ENCODE measurements at places on chromosomes 16 and 17. TPM values are rescaled to one million over a fixed set of nuclear protein-coding genes. Genes with fewer than 3 reads are reported as not detected.

The CPHXL2 gene
- not detected for total RNA-seq

DNA sequence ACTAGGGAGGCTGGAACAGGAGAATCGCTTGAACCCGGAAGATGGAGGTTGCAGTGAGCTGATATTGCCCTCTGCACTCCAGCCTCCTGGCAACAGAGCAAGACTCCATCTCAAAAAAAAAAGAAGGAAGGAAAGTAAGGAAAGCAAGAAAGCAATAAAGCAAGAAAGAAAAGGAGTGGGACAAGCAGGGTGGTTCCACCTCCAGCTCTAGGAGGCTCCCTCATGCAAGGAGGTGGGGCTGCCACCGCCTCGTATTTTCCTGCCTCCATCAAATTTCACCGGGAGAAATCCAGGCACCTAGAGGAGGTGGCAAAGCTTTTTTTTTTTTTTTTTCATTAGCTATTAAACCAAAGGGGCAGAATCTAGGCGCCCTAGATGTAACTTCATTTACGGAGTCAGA, 1.0 kb downstream of the CYB561 start:
- H3K4me3 ChIP-seq, result peak overlapping the region; percentile 68
- peak overlapping the region; percentile 8 for H3K27ac ChIP-seq
- no peaks in the 10 kb centered on the region for H3K36me3 ChIP-seq
- no peak for DNase-seq

The MAP2K3 gene
- 25.7 TPM for total RNA-seq

DNA sequence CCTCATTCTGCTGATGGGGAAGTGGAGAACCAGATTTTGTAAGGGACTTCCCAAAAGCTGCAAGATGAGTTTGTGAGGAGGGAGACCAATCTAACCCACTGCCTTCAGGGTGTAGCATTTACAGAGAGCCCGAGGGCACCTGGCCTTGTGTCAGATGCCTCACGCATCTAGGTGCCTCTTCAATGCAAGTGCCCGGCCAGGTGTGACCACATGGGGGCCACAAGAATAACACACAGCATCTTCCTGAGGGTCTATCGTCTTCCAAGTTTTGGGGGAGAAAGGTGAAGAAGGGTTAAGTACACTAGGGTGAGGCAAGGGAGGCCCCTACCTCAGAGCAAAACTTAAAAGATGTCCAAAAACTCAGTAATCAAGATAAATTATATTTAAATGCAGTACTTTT, 401.7 kb upstream of the CDH5 start:
- H3K36me3 ChIP-seq, result peaks cover 20% of the 10 kb centered on the region
- H3K4me3 ChIP-seq, result no peak overlapping the region
- DNase-seq, result no peak
- H3K4me1 ChIP-seq, result no peaks in the 10 kb centered on the region
- H3K27ac ChIP-seq, result no peak overlapping the region

DNA sequence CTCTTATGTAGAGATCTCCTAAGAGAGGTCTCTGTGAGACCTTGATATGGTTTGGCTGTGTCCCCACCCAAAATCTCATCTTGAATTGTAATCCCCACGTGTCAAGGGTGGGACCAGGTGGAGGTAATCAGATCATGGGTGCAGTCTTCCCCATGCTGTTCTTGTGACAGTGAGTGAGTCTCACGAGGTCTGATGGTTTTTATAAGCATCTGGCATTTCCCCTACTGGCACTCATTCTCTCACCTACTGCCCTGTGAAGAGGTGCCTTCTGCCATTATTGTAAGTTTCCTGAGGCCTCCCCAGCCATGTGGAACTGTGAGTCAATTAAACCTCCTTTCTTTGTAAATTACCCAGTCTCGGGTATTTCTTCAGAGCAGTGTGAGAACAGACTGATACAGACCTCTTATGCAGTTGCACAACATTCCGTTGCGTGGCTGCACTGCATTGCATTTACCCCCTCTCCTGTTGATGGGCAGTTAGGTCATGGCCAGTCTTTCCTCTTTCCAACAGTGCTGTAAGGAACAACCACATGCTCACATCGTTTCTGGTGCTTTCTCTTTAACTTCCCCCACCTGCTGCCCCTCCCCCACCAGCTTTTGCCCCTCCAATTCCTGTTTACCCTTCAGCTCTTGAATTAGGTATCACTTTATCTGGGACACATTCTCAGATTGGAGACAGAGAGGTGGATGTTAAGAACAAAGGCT, 43.6 kb upstream of the MED9 start:
- no peak overlapping the region for H3K27ac ChIP-seq
- H3K4me1 ChIP-seq, result no peaks in the 10 kb centered on the region
- DNase-seq, result peak; percentile 65
- H3K27me3 ChIP-seq, result peaks cover 58% of the 10 kb centered on the region
- H3K36me3 ChIP-seq, result no peaks in the 10 kb centered on the region

Data from MCF 10A (cell line).